ENCODE measurements at places on chromosomes 11 and 22. TPM values are rescaled to one million over a fixed set of nuclear protein-coding genes. Genes with fewer than 3 reads are reported as not detected.

DNA sequence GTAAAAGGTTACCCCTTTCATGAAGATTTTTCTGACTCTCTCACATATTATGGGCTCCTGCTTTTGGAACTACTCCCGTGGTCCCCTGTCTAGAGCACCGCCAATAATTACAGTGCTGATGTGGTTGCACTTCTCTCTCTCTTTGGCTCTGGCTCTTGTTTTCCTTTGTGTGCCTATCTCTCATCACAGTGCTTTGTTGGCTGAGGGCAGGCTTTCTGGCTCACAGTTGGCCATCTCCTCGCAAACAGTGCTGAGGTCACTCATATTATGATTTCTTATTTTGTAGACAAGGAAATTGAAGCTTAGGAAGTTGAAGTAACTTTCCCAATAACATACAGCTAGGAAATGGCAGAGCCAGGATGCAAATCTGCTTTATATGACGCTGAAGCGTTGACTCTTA is 192.5 kb downstream of the DDX10 start:
- DNase-seq: no peak
- H3K4me1 ChIP-seq: no peaks in the 10 kb centered on the region
- H3K27ac ChIP-seq: no peak overlapping the region
- no peaks in the 10 kb centered on the region for H3K27me3 ChIP-seq

DNA sequence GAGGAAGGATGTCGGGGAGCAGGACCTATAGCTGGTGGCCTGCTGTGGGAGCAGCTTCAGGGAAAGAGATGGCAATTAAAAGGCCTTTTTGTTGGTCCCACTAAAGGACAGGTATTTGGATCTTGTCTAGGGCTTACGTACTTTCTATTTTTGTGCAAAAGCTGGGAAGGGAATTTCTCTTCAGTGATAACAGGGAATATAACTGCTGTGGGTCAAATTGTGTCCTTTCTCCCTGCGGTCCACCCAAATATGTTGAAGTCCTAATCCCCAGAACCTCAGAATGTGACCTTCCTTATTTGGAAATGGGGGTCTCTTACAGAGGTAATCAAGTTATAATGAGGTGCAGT is 14.0 kb downstream of the HSPA8 start:
- no peak overlapping the region for H3K4me3 ChIP-seq
- no peaks in the 10 kb centered on the region for H3K4me1 ChIP-seq
- no peak overlapping the region for H3K27ac ChIP-seq
- H3K36me3 ChIP-seq: no peaks in the 10 kb centered on the region

DNA sequence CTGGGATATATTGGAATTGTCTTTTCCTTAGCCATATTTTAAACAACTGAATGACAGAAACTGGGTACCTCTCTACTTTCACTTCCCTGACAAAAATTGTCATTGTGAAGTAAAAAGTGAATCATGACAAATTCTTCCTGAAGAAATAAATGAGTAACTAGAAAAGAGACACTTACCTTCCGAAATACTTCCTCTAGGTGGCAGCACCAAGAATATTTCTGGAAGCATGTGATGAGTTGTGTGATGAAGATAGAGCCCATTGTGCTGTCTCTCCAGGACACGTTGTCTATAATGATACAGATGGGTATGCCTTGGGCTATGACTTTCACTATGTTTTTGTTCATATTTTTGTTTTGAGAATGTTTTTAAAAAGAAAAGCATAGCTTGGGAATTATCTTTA is 21.5 kb downstream of the CASP4 start:
- no peak overlapping the region for H3K4me3 ChIP-seq
- DNase-seq: peak; percentile 33
- no peak overlapping the region for H3K27ac ChIP-seq
- H3K36me3 ChIP-seq: no peaks in the 10 kb centered on the region
- no peaks in the 10 kb centered on the region for H3K4me1 ChIP-seq

DNA sequence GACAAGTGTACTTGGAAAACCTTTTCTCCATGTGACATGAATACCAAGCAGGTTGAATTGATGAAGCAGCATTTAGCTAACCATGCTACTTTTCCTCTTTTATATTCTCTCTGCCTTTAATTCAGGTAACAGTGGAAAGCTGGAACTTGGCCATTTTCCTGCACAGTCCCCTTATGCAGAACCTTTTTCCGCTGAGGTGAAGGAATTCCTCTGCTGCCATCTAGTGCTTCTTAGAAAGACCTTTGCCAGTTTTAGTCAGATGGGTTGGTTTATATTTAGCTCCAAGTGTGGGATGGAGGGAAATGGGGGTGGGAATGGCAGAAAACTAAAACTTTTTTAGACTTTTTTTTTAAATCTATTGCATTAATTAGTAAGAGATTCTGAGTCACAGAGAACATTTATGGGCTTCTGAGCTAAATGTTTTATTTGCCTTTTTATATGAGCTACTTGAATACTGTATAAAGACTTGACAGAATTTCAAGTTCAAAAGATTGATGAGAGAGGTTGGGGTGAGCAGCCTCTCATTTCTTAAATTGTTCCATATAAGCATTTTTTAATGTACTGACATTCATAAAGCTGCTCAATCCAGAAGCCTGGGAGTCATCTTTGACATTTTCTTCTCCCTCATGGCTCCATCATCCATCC is 153.9 kb upstream of the ZC3H12C start:
- no peaks in the 10 kb centered on the region for H3K36me3 ChIP-seq
- no peaks in the 10 kb centered on the region for H3K4me1 ChIP-seq

DNA sequence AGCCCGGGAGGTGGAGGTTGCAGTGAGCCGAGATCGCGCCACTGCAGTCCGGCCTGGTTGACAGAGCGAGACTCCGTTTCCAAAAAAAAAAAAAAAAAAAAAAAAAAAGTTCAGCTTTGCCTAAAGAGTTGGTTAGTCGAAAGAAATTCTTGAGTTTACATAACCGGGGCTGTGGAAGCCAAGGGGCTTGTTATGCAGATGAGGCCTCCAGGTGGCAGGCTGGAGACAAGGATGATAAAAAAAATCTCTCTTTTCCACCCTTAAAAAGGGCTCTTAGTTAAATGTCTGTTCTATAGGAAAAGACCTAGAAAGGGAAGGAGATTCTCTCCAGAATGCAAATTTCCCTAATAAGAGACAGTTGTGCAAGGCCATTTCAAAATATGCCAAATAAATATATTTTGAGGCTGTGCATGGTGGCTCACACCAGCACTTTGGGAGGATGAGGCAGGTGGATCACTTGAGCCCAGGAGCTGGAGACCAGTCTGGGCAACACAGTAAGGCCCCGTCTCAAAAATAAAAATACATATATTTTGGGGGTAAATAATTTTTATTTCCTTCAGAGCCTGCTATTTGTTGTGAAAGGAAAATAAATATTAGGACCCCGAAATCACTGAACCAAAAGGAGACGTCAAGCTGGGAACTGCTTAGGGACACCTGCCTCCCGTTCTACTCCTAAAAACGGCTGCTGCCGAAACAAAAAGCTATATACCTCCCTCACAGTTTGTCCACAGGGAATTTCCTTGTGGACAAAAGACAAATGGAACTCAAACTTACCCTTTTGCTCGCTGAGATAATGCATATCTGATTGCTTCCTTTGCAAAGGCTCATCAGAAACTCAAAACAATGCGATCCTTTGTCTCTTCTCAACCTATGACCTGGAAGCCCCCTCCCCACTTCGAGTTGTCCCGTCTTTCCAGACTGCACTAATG is 2.4 kb upstream of the IFITM2 start:
- no peaks in the 10 kb centered on the region for H3K27me3 ChIP-seq
- peaks cover 50% of the 10 kb centered on the region for H3K4me1 ChIP-seq
- DNase-seq: peak; percentile 53
- H3K36me3 ChIP-seq: no peaks in the 10 kb centered on the region
- H3K4me3 ChIP-seq: no peak overlapping the region

GRCh38 chr22:35376728-35377472 is 4.0 kb upstream of the HMOX1 start:
- DNase-seq: peak; percentile 75
- no peaks in the 10 kb centered on the region for H3K36me3 ChIP-seq
- peaks cover 45% of the 10 kb centered on the region for H3K4me1 ChIP-seq
- H3K27ac ChIP-seq: peak overlapping the region; percentile 95
- no peaks in the 10 kb centered on the region for H3K27me3 ChIP-seq

DNA sequence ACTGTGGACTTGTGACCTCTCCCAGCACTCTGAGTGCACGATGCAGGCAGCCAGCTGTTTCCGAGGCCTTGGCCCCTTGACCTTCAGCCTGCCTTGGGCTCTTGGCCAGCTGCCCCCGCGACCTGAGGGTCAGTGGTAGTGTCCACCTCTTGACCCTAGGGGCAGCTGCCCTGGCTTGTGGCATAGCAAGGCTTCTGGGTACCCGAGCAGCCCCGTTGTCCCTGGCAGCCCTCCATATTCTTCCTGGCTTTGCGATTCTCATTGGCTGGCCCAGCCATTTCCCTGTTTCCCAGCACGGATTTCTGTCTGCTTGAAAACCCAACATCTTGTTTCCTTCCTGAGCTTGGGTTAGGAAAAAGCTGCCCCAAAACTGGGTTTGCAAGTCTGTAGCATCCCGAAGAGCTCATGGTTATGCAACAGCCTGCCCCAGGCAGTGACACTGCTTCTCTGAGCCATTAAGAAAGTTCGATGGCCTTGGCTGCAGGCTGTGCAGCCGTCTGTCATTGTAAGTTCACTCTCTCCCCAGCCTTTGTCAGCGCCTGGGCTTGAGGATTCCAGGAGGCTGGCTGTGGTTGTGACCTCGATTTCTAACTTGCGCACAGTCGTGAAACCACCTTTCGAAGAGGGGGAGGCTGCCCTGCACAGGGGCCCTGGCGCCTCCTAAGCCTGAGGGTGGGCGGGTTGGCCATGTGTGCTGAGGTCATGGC is 48.8 kb downstream of the FBLN1 start:
- no peaks in the 10 kb centered on the region for H3K27me3 ChIP-seq
- no peaks in the 10 kb centered on the region for H3K36me3 ChIP-seq
- no peak overlapping the region for H3K27ac ChIP-seq
- DNase-seq: no peak

- H3K27me3 ChIP-seq: no peaks in the 10 kb centered on the region
- no peak overlapping the region for H3K27ac ChIP-seq
- DNase-seq: no peak
- H3K4me1 ChIP-seq: no peaks in the 10 kb centered on the region
Measured at GRCh38 chr11:89484896-89485295, 6.3 kb downstream of the NOX4 start.

The OR6T1 gene
- total RNA-seq: not detected

The TRPC6 gene
- total RNA-seq: not detected
